Activated naive CD8-positive, alpha-beta T cell treated with anti-CD3 and anti-CD28 coated beads, Interleukin-2, amount 10 ng/mL, durations not matched to agents 7 days and 5 days (primary cell): ENCODE measurements at places on chromosomes 7 and 10. TPM values are rescaled to one million over a fixed set of nuclear protein-coding genes. Genes with fewer than 3 reads are reported as not detected.

The INSIG1 gene
- total RNA-seq, result 73.1 TPM

DNA sequence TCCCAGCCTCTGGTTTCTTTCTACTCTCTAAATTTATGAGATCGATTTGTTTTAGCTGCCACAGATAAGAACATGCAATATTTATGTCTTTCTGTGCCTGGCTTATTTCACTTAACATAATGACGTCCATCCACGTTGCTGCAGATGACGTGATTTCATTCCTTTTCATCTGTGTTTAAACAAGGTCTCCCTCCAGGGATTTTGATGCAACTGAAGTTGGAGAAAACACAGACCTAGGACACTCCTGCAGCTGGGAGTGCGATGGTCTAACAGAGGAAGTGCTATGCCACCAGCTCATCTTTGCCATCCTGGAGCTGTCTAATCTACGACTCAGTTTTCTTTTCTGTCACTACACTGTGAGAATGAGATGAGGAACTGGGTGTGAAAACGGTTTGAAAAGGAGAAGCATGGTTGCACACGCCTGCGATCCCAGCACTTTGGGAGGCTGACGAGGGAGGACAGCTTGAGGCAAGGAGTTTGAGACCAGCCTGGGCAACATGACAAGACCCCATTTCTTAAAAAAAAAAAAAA, 1.5 kb upstream of the KCTD7 start:
- no peak for DNase-seq

The MYH16 gene
- not detected for total RNA-seq

The HHEX gene
- total RNA-seq, result not detected

- no peak for DNase-seq
Measured at GRCh38 chr10:59805014-59805413, 51.8 kb upstream of the MRLN start.

The FGL2 gene
- 9.6 TPM for total RNA-seq

DNA sequence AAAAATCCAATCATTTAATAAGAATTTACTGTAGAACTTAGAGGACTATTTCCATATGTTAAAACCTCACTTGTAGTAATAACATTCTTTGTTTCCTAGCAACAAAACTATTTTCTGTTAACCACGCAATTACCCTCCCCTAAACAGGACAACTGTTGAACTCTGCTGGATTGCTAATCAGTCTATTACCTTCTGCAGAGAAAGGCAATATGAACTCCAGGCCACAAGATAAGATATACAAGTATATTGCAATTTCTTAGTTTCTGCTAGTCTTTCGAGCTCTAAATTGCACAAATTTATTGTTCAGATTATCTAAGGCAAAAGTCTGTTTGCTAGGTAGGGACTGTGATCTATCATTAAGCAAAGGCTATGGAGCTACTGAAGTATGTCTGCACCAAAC, 920.1 kb upstream of the LRRN3 start:
- no peak for DNase-seq

- DNase-seq, result no peak
Measured at GRCh38 chr7:117269417-117269816, 53.4 kb downstream of the WNT2 start.

The KCP gene
- total RNA-seq, result 0.69 TPM
